ENCODE measurements at places on chromosomes 12 and 14.

- peak; percentile 24 for DNase-seq
Measured at GRCh38 chr14:69263364-69263763, 3.4 kb downstream of the GALNT16 start.

- no peak for DNase-seq
Measured at GRCh38 chr14:23358042-23358441, 5.4 kb upstream of the SLC22A17 start.

- peak; percentile 76 for DNase-seq
Measured at GRCh38 chr12:121530600-121531355, 50.0 kb downstream of the KDM2B start.

- DNase-seq = no peak
Measured at GRCh38 chr12:82655751-82656150, 31.0 kb upstream of the TMTC2 start.

DNA sequence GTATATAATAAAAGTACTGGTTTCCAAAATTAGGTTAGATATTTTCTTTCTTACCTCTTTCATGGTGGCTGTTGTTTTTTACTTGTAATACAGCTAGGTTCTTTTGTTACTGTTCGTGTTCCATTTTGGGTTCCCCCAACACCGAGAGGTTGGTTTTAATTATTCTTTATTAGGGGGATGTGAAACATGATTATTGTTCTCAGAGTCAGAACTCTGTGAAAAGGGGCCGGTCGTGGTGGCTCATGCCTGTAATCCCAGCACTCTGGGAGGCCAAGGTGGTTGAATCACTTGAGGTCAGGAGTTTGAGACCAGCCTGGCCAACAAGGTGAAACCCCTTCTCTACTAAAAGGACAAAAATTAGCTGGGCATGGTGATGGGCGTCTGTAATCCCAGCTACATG lies 108.1 kb downstream of the BICD1 start:
- no peak for DNase-seq

DNA sequence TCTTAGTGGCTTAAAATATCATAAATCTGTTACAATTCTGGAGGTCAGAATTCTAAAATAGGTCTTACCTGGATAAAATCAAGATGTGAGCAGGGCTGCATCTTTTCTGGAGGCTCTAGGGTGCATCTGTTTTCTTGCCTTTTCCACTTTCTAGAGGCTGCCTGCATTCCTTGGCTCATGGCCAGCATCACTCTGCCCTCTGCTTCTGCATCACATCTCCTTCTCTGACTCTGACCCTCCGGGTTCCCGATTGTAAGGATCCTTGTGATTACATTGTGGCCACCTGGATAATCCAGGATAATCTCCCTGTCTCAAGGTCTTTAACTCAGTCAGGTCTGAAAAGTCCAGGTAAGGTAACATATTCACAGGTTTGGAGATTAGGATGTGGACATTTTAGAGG lies 11.0 kb upstream of the BMP4 start:
- DNase-seq = peak; percentile 19

GRCh38 chr14:95951359-95951758 lies 74.7 kb downstream of the TUNAR start:
- no peak for DNase-seq

- DNase-seq = no peak
Measured at GRCh38 chr14:49044981-49045380, 541.2 kb downstream of the RPS29 start.

GRCh38 chr14:103186909-103187586 lies 63.8 kb downstream of the TNFAIP2 start:
- DNase-seq = no peak

DNA sequence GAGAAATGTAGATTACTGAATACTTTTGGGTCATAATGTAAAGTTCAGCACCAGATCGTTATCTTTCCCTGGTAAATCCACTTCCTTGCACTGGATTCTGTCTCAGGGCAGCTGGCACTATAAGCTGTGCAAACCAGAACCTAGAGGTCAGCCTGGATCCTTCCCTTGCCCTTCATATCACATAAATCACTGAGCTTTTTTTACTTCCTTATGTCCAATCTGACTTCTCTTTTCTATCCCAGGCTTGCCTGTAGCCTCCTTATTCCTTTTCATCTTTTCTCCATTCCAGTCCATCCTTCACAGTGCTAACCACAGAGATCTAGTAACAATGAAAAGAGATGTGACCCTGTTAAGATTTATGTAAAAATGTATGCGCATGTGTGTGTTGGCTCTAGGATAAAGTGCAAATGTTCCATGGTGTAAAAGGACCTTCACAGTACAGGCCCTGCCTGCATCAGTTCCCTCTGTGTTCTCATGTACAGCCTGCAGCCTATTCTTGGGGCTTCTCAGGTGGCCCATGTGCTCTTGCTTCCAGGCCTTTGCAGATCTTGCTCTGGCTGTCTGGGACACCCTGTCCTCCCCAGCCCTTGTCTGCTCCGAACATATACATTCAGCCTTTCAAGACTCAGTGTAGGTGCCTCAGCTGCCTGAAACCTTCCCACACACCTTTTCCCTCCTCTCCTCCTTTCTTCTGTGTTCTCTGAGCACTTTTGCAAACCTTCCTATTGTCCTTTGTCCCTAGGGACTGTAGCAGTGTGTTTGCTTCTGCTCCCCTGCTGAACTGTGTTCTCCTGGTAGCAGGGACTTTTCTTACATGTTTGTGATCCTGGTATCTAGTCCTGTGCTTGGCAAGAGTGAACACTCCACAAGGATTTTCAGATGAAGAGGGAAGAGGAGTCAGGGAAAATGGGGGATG lies 30.0 kb downstream of the PELI2 start:
- no peak for DNase-seq

DNA sequence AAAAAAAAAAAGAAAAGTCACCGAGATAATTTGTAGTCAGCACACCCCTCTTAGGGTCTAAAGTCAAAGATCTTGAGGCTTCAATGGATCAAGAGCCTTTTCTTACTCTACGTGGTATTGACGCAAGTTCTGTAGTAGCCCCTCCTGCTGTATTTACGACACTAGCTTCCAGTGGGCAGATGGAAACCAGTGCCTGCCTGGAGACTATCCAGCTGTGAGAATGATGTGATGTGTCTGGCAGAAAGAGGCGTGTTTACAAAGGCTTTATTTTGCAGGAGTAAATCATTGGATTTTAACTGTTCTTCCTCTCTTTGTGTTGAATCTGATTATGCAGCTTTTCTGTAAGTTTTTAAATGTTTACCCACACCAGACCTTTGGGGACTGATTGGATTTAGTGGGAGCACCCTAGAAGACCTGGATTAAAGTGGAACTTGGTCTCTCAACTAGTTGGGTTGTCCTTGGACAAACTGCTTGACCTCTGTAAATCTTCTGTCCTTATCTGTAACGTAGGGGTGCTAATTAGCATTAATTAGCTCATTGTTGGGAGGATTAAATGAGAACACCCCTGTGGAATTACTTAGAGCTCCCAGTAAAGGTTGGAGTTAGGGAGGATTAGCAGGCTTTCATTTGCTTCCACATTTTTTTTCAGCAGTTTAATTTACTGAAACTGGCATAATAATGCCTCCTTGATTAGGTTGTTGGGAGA lies 72.4 kb downstream of the RASSF3 start:
- no peak for DNase-seq

DNA sequence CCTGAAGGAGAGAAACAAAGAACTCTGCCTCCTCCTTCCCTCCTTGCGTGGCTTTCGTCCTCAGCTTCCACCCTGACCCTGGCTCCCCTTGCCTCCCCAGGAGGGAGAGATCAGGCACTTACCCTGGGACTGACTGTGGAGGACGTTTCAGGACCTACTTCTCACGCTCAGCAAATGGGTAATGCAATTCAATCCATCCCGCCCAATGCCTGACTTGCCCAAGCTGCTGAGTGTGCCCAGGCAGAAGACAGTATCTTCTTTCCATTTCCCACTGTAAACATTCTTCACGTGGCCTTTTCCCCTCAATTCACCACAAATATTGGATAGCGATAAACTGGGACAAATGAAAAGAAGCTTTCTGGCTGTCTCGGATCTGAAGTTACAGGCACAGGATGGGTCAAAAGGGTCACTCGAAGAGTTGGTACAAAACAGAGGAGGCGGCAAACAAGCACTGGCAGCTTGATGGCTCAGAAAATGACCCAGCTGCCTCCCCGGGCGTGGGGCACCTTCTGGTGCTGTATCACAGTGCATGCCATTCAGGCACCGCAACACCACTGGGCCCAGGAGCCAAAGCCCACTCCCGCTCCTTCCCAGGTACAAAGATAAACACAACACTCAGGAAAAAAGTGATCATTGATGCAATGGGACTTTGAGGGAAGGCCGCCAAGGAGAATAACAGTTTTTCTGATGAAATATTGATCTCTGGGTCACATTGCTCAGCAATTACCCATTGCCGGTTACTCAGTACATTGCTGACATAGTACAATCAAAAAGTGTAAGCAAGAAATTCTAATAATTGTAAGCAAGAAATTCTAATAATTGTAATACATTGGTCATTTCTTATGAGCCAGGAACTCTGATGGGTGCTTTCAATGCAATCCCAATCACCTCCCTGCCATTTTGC lies 65.8 kb downstream of the TRIM9 start:
- DNase-seq = no peak

- DNase-seq = no peak
Measured at GRCh38 chr12:49922349-49923034, 18.8 kb upstream of the FAIM2 start.

DNA sequence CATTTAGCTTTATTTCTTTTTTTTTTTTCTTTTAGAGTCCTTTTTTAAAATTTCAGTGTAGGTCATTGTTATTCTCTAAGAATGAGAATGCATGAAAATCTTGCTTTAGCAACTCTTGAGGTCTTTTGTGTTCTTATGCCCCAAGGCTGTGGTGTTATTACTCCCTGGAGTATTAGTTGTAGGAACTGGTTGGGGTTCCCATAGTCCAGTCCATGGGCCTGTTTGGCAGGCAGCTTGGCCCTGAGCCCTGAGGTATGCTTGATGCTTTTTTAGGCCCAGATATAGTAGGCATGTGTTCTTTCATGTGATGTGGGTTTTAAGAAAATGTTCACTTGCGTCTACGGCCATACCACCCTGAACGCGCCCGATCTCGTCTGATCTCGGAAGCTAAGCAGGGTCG lies 1.6 kb downstream of the FAM234B start:
- no peak for DNase-seq

DNA sequence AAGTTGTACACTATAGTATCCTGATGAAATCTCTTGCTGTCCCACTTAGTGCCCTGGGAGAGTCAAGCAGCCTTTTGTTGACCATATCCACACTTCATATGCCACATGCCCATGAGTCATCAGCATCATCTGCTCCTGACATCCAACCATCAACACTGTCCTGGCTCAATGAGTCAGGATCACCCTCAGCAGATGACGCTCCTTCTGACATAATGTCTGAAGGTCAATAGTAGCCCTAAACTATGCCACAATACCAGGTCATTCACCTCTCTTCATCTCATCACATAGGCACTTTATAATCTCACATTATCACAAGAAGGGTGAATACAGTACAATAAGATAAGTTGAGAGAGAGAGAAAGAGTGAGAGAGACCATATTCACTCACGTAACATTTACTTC lies 369.0 kb upstream of the FAR2 start:
- DNase-seq = peak; percentile 88

GRCh38 chr12:96400631-96401075 lies 414 bp upstream of the CDK17 start:
- no peak for DNase-seq
